ENCODE measurements at places on chromosomes 5 and 9. TPM values are rescaled to one million over a fixed set of nuclear protein-coding genes. Genes with fewer than 3 reads are reported as not detected.

DNA sequence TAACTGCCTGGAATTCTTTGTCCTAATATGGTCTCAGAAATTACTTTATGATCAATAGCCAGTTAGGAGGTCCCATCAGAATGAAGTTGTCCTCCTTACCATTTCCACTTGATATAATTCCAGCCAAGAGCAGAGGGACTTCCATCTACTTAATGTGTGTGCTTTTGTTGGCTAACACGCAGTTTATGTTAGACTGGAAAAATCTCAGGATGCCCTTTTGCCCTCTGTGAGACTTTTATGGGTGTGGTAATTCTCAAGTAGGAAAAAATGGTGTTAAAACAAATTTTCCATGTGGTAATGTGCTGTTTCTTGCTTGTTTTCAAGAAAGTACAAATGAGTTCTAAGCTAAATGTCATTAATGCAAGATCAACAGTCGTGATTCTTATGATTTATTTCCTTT lies 327.1 kb downstream of the MTRR start:
- no peak for DNase-seq

DNA sequence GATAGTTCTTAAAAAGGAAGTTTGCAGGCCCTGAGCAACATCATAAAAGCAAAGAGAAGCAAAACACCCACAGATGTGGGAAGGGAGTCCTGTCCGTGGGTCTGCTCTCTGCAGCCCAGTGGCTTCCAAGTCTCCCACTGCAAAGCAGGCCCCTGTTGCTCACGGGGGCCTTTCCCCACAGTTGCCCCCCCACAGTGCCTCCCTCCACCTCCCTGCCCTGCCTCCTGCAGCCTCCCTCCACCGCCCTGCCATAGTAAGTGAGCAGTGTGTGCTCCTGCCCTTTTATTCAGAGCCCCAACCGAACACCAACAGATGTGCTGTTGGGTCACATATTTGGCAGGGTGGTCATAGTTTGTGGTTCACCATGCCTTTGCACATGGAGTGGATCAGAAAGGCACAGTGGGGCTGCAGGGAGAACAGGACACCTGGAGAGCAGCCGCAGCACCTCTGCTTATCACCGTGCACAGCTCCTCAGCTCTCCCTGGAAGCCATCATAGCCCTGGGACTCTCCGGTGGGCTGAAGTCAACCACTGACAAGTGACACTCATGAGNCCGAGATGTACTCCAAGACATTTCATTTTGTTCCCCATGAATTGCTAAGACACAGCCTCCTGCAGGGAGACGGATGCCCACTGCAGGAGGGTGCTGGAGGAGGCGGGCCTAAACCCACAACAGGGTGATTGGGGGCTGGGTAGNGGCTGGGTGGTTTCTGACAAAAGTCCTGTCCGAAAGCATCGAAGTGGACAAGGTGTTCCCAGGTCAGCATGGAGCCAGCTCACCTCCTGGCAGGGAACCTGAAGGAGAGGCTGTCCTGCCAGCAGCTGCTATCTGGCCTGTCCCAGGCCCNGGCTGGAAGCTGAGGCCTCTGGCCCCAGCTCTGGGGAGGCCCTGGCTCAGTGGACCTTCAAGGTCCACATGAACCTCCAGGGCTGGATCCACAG lies 278.9 kb downstream of the GADD45G start:
- DNase-seq, result no peak

DNA sequence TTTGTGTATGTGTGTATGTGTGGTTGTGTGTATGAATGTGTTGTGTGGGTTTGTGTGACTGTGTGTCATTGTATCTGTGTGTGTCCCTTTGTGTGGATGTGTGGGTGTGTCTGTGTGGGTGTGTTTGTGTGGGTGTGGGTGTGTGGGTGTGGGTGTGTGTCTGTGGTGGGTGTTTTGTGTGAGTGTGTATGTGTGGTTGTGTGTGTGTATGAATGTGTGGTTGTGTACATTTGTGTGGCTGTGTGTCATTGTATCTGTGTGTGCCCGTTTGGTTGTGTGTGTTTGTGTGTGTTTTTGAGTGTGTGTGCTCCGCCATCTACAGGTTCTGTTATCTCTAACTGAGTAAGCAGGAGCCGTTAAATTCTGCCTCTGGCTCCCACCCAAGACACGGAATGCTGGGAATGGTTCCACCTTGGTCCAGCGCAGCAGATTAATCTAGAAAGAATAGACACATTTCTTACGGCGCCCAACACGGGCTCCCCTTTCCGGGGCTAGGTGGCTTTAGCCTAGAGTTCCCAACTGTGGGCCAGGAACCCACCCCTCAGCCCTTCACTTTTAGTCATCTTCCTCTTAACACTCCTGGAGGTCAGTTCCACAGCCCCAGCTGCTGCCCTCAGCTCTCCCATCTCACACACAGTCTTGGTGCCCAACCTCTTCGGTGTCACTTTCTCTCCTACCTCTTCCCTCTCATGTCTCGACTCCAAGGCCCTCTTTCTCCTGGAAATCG lies 197.1 kb downstream of the TTLL11 start:
- DNase-seq, result peak; percentile 47

GRCh38 chr9:113625486-113625885 lies 162.0 kb downstream of the RGS3 start:
- DNase-seq, result no peak

GRCh38 chr9:83775932-83776331 lies 41.6 kb downstream of the GKAP1 start:
- no peak for DNase-seq

- no peak for DNase-seq
Measured at GRCh38 chr9:126341902-126342301, 15.3 kb downstream of the MVB12B start.

GRCh38 chr5:83401122-83401731 lies 70.3 kb upstream of the VCAN start:
- DNase-seq, result no peak

DNA sequence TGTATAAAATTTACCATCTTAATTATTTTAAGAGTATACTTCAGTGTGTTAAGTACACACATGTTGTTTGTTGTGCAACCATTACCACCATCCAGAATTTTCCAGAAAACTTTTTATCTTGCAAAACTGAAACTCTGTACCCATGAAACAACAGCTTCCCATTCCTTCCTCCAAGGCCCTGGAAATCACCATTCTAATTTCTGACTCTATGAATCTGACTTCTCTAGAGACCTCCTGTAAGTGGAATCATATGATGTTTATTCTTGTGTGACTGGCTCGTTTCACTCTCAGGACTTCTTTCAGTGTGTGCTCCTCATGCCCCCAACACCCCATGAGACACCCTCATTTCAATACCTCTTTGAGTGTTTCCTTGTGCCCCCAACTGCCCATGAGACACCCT lies 60.4 kb upstream of the COL15A1 start:
- DNase-seq, result no peak

DNA sequence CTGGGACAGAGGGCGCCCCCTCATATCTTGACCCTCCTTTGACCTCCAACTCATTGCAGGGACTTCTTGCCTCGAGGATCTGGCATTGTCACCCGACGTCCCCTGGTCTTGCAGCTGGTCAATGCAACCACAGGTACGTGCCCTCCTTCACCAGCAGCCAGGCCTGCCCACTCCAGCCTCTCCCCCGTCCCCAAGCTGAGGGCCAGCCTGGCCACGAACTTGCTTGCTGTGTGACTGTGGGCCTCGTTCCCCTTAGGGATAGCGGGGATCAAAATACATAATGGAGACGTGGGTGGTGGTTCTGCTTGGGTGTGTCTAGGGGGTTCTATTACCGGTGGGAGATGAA lies 15.0 kb downstream of the DNM1 start:
- DNase-seq, result no peak

GRCh38 chr5:54516051-54516655 lies 1.4 kb upstream of the SNX18 start:
- no peak for DNase-seq

DNA sequence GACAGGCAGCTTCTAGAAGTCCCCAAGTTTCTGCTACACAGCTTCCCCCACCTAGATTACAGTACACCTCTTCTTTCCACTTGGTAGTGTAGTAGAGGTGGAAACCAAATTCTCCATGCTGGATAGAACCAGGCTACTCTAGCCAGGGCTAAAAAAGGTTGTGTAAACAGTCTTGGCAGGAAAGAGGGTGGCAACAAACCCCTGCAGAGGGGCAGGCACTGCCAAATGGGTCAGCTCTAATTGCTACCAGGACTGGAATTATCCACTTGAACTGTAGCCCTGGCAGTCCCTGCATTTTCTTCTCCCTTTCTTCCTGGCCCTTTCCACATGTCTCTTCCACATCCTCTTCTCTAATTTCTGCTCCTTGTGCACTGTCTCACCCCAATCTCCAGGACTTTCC lies 24.8 kb downstream of the RANBP3L start:
- no peak for DNase-seq

DNA sequence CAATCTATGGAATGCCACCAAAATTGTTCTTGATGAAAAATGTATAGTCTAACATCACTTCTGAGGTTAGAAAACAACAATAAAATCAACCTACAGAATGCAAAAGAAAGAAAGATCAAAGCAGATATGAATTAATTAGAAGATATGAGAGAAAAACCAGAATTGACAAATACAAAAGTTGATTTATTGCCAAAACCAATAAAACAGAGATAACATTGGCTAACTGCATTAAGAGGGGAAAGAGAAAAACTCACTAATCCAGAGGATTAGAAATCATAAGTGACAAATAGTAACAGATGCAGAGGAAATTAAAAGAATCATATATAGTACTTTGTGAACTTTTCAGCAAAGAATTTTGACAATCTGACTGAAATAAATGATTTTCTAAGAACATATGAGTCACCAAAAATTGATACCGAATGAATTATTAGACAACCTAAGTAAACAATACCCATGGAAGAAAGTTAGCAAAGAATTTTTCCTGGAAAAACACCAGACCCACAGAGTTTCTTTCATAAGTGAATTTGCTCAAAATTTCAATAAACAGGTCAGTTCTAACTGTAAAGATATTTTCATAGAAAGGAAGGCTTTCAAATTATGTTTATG lies 167.7 kb downstream of the AOPEP start:
- DNase-seq, result no peak

- no peak for DNase-seq
Measured at GRCh38 chr9:98206754-98207153, 14.3 kb upstream of the CORO2A start.

DNA sequence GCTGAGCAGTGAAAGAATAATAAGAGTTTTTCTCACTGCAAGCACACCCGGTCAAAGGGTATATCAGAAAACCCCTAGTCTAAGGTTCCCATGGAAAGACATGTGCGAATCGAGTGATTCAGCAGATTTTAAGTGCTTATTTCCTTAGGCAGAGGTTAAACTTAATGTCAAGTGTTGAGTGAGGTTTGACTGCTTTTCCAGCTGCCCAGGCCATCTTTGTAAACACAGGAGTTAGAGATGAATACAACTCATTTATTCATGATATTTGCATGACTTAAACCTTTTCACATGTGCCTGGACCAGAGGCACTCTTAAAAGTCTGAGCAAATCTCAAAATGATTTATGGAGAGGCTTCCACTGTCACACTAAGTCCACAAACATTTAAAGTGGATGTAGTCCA lies 137.8 kb upstream of the RGMB start:
- no peak for DNase-seq

DNA sequence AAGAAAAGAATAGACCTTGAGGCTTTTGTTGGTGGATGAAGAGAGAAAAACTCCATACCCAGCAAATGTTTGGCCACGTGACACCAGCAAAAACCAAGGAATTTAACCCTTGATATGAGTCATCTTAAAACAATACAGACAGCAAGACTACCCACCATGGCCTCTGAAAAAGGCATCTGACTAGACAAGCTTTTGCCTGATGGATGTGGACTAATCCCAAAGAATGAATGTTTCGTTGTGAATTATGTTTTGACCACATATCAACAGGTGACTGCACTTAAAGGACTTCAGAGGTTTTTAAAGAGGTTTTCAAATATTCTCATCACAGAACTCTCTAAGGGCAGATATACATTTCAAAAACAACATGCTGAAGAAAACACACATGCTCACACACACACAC lies 33.0 kb upstream of the SLC1A3 start:
- no peak for DNase-seq

DNA sequence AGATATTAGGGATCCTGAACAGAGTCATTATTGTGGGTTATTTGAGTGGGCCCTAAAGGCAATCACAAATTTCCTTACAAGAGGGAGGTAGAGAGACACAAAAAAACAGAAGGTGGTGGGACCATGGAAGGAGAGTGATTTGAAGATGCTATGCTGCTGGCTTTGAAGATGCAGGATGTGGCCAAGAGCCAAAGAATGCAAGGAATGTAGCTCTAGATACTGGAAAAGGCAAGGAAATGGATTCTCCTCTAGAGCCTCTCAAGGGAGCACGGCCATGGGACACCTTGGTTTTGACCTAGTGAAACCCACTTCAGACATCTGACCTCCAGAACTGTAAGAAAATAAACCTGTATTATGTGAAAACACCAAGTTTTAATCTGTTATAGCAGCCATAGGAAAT lies 53.8 kb downstream of the TTC39B start:
- no peak for DNase-seq

GRCh38 chr5:159838551-159839222 lies 77.6 kb upstream of the ADRA1B start:
- no peak for DNase-seq

- no peak for DNase-seq
Measured at GRCh38 chr9:137267933-137268355, 9.6 kb upstream of the TOR4A start.

GRCh38 chr9:85258823-85259370 lies 482.9 kb downstream of the AGTPBP1 start:
- peak; percentile 64 for DNase-seq

Gene ANKRD34B
- total RNA-seq, result not detected

Gene PDCD1LG2
- total RNA-seq, result 3.6 TPM

Gene C5orf52
- not detected for total RNA-seq

All from left cardiac atrium (tissue), 4 donors.